ENCODE measurements at places on chromosomes 5 and 9.

GRCh38 chr9:70590315-70590677, 175.8 kb upstream of the KLF9 start:
- DNase-seq: no peak

GRCh38 chr9:24218656-24219055, 327.0 kb downstream of the IZUMO3 start:
- no peak for DNase-seq

DNA sequence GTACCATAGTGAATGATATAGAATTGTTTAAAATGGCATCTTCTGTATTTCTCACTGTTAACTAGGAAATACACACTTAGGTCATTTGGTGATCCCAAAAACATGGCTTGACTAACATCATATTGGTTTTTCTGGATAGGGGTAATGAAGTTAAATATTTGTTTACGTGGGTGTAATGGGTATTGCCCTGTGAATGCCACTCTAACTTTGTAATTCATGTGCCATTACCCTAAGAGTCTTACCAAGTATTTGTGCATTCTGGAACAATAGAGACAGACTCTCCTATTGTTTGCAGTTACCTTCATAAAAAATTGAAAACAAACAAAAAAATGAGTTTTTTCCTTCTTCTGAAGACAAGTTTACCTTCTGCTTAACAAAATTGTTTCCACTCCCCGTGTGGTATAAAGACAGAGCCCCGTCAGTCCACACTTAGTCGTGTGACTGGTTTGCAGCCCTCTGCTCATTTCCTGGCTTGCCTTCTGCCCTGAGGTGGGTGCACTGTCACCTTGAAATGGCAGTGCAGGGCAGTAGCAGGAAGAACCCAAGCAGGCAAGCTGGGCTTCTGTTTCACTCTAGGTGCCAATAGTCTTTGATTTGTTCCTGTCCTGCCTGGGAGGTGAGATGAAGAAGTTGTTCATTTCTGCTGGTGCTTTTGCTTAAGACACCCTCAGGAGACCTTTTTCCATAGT, 9.6 kb upstream of the CATSPER3 start:
- DNase-seq: no peak

DNA sequence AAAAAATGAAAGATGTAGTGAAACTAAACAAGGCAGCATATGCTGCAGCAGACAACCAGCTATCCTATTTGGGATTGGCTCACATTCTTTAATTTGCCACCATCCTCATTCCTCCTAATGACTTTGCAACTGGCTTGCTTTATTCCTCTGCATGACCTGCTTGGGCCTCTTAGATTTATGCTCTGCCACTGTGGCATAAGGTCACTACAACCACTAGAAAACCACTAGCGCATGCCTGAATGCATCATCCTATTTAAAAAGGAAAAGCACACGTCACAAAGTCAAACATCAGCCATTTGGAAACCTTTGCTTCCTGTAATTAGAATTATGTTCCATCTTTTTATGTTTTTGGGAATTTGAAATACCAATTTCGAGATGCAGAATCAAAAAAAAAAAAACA, 40.8 kb upstream of the CCDC152 start:
- DNase-seq: no peak

DNA sequence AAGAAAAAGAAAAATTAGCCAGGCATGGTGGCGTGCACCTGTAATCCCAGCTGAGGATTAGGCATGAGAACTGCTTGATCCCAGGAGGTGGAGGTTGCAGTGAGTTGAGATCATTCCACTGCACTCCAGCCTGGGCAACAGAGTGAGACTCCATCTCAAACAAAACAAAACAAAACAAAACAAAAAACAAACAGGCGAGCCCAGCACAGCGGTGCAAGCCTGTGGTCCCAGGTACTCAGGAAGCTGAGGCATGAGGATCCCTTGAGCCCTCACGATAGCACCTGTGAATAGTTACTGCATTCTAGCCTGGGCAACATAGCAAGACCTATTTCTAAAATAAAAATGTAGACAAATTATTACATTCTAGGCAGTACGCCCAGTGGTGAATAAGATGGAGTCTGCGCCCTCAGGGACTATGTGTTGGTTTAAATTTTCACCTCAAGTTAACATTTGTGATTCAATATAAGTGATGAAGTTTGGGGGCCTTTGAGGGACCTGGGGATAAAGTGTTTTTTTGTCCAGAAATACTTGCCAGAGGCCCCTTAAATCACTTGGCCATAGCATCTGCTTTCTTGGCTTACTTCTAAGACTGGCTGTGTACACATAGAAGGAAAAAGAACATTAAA, 3.4 kb upstream of the GAPVD1 start:
- DNase-seq: no peak

DNA sequence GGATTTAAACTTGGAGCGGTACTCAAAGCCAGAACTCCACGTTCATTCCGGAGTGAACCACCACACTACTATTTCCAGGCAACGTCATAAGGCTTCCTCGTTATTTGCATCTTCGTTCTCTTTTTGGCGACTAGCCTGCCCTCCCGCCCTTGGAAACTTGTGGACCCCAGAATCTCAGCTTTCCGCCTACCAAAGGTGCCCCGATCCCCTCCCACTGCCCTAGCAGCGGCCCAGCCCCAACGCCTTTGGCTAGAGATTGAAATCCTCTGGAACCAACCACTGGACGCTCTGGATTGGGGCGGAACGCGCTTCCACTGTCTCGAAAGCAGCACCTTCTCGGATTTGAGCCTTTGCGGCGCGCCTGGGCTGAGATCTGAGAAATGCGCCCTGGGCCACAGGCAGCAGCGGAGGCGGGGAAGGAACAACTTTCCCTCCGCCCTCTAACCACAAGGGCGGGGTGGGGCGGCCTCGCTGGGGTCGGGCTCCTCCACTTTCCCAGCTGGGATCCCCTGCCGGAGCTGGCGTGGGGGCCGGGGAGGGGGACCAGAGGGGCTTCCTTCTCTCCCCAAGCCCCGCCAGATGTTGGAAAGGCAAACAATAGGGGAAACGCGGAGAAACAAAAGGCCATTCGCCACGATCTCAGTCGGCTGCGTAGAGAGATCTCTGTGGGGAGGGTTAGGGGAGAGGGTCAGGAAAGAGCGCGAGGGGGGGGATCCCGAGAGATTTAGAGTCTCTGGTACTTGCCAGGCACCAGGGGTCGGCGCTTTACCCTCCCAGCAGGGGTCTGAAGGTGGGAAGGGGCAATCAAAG, 1.3 kb downstream of the MOB3B start:
- no peak for DNase-seq

DNA sequence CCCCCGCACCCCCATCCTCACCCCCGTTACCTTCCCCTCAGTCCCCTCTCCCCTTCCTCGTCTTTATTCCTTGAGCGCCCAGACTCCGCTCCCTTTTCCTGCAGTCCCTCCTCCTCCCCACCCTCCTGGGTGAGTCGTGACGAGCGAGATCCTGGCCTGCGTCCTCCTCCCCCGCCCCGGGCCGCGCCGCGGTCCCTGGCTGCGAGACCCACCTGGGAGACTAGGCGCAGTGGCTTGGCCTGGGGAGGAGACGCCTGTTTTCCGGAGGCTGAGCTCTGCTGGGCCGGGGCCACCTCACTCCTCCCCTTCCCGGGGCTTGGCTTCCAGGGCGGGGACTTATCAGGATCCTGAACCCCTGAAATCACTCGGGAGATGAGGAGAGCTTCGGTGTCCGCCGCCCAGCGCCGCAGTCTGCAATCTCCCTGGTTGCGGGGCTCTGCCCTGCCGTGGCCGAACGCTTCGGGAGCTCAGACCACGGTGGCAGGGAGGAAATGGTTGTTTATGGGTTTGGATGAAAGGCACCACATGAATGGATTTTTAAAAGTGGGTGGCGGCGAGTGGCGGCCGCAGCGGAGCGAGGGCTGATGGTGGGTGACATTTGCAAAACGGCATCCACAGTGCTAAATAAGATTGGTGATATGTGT, 984 bp downstream of the STXBP1 start:
- DNase-seq: no peak
